ENCODE measurements at places on chromosomes 5 and 9.

- peak; percentile 64 for DNase-seq
Observed at GRCh38 chr9:121557581-121558447, 58.2 kb upstream of the GGTA1 start.

GRCh38 chr9:70385426-70385825 is 29.0 kb downstream of the KLF9 start:
- DNase-seq, result no peak

GRCh38 chr9:136544548-136544963 is 1.3 kb downstream of the NOTCH1 start:
- no peak for DNase-seq

DNA sequence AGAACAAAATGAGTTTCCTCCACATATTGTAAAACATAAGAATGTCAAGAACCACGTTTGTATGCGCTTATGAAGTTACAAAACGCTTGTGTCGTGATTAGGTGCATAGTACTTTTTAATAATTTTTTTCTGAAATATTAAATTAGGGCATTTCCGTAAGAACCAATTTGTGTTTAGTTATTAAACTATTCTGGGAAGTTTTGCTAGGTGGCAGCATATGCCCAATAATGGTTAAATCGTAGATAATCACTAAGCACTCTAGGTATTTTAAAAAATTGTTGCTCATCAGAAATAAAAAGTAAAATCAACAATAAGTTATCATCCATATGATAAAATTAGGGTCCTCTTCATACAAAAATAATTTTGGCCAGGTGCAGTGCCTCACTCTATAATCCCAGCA is 5.4 kb downstream of the SRFBP1 start:
- DNase-seq, result no peak

GRCh38 chr9:15304632-15305031 is 2.4 kb downstream of the TTC39B start:
- DNase-seq, result no peak

DNA sequence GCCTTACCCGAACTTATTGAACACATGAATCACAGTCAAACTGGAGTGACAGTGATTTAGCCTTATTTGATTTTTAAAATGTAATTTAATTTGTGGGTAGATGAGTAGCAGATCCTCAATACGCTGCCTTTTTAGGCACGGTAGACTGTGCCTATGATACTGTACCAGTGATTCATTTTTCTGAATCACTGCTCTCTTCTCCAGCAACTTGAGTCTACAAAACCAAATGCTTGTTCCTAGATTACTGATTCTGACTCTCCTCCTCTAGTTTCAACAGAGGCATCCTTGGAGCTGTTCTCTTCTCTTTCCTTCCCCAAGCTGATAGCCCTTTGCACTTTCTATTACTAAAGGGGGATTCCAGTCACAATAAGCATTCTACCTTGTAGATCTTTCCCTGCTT is 94.3 kb upstream of the IL7R start:
- no peak for DNase-seq

- DNase-seq, result no peak
Observed at GRCh38 chr5:172943283-172943841, 15.9 kb upstream of the RPL26L1 start.

GRCh38 chr9:7180247-7180646 is 422.5 kb downstream of the KDM4C start:
- DNase-seq, result no peak

DNA sequence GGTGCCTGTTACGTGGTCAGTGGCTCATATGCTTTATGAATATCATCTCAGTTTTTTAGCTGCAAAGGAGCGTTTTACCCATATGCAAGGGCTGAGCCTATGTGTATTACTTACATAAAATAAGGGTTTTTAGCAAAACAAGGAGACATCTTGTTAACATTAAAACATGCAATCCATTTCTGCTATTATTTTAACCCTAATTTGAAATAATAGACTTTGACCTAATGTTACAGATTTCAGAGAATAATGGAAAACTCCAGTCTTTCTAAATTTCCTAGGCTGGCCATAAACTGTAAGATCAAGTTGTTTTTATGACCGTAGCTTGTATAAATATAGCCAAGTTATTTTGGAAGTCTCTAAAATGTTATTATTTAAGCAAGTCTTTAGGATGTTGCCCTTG is 121.1 kb upstream of the SEMA6A start:
- no peak for DNase-seq

GRCh38 chr9:6405371-6405770 is 7.6 kb upstream of the UHRF2 start:
- no peak for DNase-seq

DNA sequence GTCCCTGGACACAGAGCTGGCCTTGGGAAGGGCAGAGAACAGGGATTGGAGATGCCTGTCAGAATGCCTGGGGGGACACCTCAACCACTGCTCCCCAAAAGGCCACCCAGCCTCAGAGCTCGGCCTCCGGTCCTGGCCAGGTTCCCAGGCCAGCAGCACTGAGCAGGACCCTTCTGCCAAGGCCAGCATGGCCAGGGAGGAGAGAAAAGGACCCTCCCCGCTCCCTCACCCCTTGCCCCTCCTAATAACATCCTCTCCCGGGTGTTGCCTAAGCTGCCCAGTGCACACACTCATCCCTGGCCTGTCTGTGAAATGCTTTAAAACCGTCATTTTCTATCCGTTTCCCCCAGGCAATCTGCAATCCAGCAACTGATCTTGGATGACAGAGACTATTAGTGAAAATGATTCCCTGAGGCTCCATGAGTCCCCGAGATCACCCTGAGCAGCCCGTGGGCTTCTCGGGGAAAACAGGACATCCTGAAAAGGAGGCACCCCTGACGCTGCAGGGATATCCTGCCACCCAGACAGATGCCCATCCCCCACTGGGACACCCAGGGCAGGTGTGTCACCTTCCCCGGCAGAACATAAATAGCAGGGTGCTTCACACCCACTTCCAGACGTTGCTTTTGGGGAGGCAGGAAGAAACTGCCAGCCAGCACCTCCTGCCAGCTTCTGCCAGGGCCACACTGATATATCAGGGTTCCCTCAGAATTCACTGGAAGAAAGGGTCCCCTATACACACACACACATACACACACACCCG is 75.3 kb downstream of the ADAMTS2 start:
- no peak for DNase-seq

- DNase-seq, result no peak
Observed at GRCh38 chr5:54637654-54638053, 120.1 kb downstream of the SNX18 start.

- DNase-seq, result no peak
Observed at GRCh38 chr9:35758475-35759050, 4.5 kb upstream of the MSMP start.

DNA sequence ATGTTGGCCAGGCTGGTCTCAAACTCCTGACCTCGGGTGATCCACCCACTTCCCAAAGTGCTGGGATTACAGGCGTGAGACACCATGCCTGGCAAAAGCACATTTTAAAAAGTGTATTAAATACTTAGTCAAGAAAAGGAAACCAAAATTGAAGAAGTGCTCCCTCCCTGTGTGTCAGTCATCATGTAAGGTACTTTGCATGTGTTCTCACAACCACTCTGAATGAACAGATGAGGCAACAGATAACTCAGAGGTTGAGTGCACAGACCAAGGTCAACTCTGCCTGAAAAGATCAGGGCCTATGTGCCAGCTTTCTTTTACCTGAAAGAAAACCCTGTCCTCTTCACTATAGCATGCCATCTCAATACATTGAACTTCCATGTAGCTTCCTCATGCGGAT is 289.7 kb downstream of the MRPS30 start:
- DNase-seq, result no peak

GRCh38 chr5:157431544-157432200 is 28.3 kb upstream of the NIPAL4 start:
- DNase-seq, result peak; percentile 23

- no peak for DNase-seq
Observed at GRCh38 chr9:92711844-92712243, 41.9 kb upstream of the IPPK start.

GRCh38 chr9:70826562-70826961 is 294.9 kb downstream of the TRPM3 start:
- no peak for DNase-seq

GRCh38 chr5:8842971-8843551 is 702.8 kb downstream of the SEMA5A start:
- peak; percentile 36 for DNase-seq

GRCh38 chr9:85730916-85731630 is 10.7 kb downstream of the AGTPBP1 start:
- DNase-seq, result no peak

DNA sequence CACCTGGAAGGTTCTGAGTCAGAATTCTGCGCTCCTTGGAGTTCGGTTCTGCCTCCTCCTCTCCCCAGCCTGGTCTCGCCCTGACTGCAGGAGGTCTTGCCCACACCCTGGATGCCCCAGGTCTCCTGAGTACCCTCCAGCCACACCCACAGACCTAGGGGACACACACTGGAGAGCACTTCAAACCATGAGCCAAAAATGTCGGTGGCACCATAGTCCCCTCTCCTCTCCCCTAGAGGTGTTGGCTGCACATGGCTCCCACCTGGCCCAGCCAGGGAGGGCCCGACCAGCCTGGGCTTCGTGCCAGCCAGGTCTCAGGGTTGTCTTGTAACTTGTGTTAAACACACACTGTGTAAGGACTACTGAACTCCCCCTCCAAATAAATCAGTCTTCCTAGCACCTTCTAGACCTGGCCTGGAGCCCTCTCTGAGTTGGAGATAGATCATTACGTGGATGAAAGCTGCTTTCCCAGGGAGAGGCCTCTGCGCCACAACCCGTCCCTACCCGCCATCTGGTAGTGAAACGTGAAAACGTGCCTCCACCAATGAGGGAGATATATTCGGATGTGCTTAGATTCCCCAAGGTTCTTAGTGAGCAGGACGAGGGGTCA is 49.9 kb upstream of the CTSL start:
- DNase-seq, result no peak

GRCh38 chr5:168793841-168794837 is 215.0 kb upstream of the PANK3 start:
- DNase-seq, result peak; percentile 20

DNA sequence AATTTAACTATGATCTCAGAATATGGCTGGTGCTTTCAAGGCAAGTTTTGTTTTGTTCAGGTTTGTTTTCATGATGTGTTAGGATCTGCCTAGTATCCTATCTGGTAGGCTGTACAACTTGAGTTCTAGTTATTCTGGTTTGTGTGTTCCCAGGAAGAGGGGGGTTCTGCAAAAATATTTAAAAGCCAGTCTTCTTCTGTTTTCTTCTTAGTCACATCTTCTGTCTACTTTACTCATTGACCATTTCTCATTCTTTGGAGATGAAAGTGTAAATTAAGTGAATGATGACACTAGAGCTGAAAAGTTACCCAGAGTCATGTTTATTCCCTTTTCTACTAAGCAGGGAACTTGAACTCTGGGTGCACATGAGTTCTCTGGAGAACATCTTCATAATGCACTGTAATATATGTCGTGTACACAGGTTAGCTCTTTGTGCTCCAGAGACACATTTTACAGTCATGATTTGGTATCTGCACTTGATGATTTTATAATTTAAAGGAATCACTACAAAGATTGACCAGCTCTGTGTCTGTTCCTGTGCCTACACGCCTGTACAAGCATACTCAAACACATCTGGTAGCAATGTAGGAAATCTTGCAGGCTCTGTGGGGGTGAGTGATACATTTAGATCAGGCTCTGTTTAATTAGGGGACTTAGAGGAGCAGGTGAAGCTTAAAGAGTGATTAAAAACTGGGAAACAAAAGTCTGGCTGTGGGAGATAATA is 5.0 kb downstream of the SMAD5 start:
- no peak for DNase-seq

DNA sequence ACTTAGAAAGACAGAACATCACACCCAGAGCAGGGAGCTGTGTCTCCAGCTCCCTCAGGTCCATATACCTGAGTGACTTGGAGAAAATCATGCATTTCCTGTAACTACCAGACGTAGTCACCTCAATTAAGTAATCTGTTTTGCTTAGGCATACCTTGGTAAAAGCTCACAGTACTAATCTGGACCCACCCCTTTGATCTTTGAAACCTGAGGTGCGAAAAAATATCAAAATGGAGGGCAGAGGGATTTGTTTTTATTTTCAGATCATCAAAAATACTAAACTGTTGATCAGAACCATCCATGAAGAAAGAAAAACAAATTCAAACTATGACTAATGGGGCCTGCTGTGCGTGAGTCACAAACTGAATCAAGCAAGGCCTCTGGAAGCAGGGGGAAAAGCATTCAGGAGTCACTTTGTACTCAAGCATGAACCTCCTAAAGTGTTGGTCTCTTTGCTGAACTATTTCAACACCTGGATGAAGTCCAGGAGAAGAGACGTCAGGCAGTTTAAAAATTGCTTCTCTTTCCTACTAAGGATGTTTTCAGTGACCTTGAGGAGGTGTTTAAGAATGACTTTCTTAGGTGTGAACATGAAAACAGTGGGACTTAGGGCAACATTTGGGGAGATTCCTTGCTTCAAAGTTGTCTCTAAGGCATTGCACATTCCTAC is 76.3 kb downstream of the MUSK start:
- peak; percentile 90 for DNase-seq

DNA sequence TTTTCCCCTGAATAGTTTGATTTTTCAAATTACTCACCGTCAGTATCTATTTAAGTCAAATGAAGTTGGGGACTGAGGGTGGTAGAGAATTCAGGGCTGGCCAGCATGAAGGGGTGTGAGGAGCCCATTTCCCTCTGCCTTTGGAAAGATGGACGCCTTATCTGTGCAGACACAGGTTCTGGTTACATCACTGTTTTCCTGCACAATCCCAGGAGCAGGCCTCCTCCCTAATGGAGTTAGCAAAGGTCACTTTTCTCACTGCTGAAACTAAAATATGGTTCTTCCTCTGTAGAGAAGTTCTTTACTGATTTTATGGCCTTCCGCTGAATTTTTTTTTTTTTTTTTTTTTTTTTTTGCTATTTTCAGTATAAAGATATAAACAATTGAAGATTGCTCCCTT is 69.1 kb downstream of the FOXD1 start:
- no peak for DNase-seq

DNA sequence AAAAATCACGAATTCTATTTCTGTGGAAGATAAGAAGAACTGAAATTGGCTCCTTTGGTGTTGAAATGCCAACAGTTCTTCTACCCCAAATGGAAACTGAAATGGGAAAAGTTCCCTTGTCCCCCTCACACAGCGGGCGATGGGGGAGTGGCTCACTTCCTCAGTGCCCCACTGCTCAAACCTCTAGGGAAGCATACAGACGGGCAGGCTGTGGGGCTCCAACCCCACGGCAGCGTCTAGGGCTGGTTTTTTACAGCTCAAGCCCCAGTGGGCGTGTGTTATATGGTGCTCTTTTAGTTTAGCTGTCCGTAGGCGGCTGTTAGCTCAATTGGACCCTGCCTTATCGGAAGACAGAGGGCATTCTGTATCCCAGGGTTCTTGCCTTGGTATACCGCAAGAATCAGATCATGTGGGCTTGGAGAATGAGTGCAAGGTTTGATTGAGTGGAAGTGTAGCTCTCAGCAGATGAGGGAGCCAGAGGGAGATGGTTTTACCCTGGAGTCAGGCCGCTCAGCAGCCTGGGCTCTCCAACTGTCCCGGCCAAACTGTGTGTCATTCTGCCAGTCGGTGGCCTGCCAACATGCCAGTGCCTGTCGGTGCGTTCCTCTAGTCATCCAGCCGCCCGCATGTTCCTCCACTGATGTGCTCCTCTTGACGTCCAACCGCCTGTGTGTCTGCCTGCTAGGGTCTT is 166.3 kb upstream of the ZNF608 start:
- DNase-seq, result no peak

GRCh38 chr5:163506095-163506457 is 657 bp downstream of the MAT2B start:
- no peak for DNase-seq
